ENCODE measurements at places on chromosomes 7 and 10.
A peak's percentile ranks its signal among the peaks of the same experiment; 100 is the strongest.

- no peak for DNase-seq
These were observed 129.7 kb downstream of the PLCE1 start for GRCh38 chr10:94123258-94123995.

DNA sequence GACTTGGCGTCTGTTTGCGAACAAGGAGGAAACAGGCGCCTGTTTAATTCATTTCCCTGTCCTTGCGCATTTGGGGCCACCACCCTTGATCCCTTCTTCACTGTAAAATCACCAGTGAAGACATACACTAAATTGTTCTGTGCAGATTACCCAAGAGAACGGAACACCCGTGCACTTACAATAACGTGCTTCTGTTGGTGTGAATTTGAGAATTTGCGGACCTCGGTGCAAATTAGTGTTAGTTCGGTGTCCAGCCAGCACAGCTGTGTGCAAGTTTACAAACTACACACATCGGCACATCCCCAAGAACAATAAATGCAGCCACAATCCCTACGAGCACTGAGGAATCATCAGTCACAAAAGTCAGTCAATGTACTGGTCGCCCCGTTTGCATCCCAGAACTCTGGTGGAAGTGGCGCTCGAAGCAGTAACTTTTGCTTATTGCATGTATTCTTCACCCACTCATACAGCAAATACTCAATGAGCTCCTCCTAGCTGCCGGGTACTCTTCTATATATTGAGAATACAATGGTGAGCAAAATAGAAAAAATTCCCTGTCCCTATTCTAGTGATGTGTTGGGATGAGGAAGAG is 786 bp upstream of the CNOT4 start:
- peak; percentile 33 for DNase-seq

DNA sequence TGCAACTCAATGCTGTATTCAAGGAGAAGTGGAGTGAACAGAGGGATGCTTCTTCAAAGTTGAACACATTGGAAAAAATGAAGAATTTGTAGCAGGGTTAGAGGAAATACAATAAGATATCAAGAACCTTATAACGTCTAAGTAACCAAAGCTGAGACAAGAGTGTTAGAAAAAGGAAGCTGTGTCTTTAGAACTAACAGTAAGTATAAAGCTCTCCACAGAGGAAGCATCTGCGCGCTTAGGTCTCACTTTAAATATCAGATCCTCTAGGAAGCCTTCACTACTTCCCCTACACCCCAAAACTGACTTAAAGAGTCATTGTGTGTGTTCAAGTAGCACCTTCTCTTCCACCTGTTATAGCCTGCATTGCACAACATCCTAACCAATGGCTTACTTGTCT is 43.0 kb downstream of the CH25H start:
- no peak for DNase-seq

DNA sequence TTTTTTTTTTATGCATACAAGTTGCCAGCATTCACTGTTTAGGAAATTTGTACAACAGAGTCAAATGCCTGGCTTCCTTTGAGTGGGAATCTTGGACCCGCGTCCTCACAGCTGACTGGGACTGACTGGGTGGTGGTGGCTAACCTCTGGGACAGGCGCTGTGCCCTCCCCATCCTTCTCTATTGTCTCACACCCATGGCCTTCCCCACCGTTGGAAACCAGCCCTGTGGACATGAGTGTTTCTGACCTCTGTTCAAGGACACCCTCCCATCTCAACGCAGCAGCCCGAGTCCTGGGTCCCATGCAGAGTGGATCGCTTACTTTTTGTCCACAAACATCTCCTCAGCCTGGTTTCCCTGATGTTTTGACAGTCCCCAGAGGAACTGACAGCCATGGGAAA is 125.1 kb upstream of the PPIF start:
- DNase-seq = no peak

DNA sequence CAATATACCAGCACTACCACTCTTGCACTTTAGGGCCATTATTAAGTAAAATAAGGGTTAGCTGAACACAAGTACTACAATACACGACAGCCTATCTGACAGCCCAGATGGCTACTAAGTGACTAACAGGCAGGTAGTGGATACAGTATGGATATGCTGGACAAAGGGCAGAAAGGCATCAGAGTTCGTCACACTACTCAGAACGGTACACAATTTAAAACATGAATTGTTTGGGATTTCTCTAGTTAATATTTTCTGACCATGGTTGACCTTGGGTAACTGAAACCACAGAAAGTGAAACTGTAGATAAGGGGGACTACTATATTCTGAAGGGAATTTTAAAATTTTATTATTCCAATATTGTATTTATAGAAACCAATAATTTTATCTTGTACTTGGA is 101.3 kb upstream of the SKAP2 start:
- no peak for DNase-seq

DNA sequence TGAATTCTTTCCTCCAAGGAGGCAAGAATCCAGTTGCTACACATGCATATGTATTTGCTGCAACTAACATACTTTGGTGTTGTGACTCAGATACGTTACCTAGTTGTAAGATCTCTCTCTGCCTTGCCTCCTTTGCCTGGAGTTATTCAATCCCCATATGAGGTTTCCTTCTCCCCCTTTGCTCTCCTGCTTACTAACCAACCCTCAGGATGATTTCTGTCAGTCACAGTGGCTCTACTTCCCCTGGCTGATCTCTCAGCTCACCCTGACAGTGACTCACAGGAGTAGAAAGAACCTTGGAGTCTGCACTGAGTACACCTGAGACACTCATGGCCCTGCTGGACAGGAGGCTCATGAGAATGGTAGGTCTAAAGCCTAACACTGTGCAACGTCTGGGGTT is 92.0 kb downstream of the TMEM106B start:
- DNase-seq = no peak

GRCh38 chr7:6116211-6116610 is 85.0 kb downstream of the ANKRD61 start:
- DNase-seq = no peak

GRCh38 chr7:88480271-88480670 is 173.6 kb upstream of the STEAP4 start:
- DNase-seq = no peak

- no peak for DNase-seq
These were observed 55.3 kb downstream of the SH3PXD2A start for GRCh38 chr10:103800089-103800488.

- DNase-seq = no peak
These were observed 63.6 kb upstream of the RAB18 start for GRCh38 chr10:27440478-27440877.

DNA sequence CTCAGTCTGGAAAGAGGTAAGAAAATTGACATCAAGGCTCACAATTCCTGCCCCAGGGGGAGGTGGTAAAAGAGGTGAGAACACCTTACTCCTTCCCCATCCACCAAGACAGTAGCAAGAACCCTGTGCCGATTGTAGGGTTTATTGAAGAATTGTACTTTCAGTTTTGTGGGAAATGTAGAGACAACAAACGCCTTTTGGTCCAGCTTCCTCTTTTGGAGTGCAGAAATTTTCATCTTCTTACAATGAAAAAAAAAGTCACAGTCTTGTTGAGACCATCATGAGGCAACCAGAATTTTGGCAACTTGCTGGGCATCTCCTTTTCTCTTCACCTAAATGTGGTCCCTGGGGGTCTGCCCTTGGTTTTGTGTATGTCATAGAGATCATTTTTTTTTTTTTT is 217.7 kb downstream of the TMEM178B start:
- no peak for DNase-seq

DNA sequence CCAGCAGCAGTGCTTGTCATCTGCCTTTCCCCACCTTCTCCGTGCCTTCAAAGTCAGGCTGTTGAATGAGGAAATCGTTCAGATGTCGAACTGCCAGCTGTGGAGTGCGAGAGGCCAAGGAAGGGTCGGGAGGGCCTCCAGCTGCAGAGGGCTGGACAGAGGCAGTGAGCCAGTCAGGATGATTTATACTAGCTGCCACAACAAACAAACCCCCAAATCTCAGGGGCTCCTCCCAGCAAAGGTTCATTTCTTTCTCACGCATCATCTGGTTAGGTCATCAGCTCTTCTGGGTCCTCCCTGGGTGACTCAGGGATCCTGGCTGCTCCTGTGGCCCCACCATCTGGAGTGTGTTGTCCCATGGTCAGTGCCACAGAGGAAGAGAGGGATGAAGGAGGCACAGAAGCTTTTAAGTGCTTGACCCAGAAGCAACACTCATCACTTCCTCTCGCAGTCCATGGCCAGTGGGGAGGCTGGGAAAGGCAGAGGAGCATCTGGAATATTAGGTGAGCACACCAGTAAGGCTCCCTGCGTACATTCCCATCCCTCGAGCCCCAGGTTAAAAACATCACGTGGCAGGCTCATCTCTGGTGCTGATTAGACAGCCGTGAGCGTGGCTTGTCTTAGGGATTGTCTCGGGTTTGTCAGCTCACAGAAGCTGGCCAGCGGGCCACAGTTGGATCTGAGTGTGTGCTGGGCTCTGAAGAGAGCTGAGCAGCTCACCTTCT is 140.7 kb downstream of the RGS10 start:
- DNase-seq = no peak

GRCh38 chr10:4170633-4171314 is 385.8 kb upstream of the KLF6 start:
- no peak for DNase-seq

GRCh38 chr10:84608126-84608525 is 279.7 kb downstream of the CCSER2 start:
- no peak for DNase-seq

DNA sequence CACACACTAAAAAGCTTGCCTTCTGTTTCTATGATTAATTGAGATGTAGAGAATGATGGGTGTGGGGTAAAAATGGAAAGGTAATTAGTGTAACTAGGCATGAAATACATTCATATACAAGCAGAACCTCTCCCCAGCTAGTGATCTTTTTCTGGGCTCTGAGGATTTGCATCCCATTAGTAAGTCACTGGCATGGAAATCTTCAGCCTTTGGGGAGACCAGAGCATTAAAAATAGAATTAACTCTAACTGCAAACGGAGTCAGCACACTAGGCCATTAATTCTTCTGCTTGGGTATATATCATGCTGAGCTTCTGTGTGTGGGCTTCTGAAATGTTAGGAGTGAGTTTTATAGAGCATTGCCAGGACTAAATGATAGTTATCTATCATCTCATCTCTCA is 128.9 kb downstream of the HDAC9 start:
- no peak for DNase-seq

- no peak for DNase-seq
These were observed 27.8 kb downstream of the RHEB start for GRCh38 chr7:151491859-151492258.

DNA sequence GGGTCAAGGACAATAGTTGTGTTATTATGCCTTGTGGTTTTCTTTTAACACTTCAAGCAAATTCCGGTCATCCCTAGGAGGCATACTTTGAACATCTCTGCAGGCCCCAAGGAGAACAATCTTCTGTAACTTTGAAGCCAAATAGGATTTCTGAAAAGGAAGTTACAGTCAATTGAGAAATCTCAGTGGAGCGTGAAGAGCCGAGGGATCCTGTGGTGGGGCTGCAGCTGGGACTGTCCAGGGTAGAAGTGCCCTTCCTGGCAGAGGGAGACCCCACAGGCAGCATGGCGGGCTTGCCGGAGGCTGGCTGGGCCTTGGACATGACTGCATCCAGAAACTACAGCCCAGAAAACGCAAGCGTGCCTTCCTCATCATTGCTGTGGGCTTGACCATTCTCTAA is 179.7 kb downstream of the PTPN20 start:
- DNase-seq = no peak

DNA sequence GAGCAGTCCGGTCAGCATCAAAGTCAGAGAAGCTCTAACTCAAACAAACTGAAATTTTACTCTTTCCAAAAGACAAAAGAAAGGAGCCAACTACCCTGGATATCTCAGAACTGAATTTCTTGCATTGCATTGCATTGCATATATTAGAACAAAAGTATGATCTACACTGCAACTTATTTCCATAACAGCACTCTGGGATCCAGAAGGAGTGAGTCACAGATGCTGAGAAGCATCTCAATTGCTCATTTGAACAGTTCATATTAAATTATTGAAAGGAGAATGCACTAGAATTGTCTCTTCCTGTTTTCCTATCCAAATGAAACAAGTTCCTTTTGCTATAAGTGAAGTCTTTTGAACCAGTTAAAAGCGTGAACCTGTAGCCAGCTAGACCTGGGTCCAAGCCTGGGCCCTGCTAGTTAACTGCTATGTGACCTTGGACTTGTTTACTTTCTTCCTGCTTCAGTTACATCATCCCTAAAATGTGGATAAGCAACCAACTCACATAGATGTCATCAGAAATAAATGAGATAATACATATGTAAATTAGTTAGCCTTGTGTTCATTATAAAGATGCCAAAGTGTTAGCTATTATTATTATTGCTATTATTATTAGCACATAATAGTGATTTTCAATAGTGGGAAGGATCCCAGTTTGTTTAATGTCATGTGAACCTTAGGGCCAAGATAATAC is 184.1 kb downstream of the CREB5 start:
- DNase-seq = no peak

GRCh38 chr7:155204744-155205367 is 92.8 kb upstream of the INSIG1 start:
- no peak for DNase-seq

GRCh38 chr7:81687062-81687461 is 82.8 kb downstream of the HGF start:
- no peak for DNase-seq

- DNase-seq = no peak
These were observed 283.0 kb upstream of the FOXK1 start for GRCh38 chr7:4399121-4399520.

- no peak for DNase-seq
These were observed 203.4 kb upstream of the GPR26 start for GRCh38 chr10:123462756-123463155.

- DNase-seq = no peak
These were observed 137.7 kb downstream of the CNOT4 start for GRCh38 chr7:135372222-135372621.

DNA sequence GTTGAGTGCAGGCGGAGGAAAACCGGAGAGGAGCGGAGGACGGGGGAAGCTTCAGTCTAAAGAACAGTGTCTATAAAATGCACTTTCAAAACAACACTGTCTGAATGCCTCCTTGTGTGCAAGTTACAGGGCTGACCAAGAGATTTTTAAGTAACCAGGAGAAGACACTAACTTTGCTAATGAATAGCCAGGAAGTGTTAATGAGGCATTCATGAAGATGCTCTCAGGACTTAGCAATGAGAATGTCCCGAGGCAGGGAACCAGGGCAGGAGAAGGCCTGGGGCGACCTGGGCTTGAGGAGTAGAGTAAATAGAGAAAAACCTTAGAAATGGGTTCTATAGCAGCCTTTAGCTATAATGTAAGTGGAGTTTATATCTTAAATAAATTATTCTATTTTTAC is 312.1 kb downstream of the SKIDA1 start:
- no peak for DNase-seq

DNA sequence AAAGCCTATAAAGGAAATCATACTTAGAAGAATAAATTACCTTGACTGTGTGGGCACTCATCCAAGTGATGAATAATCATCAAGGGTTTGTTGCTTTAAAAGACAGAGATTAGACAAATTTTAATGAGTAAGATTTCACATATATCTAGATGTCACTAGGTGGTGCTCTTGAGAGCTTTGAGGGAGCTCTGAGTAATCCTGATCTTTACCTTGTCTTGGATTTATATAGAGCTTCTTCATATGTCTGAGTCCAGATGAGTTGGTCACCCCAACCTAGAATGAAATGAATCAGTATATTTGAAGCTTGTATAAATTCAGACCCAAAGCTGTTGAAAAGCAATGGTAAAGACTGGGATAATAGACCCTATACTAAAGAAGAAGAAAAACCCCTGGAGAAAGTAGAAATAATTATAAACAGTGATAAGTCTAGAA is 3.7 kb downstream of the AGR2 start:
- peak; percentile 62 for DNase-seq

- no peak for DNase-seq
These were observed 24.5 kb upstream of the YWHAG start for GRCh38 chr7:76383089-76383944.

Data from NCI-H146 (cell line).